Renal pelvis (tissue), 12 donors: ENCODE measurements at places on chromosomes 6 and 20. TPM values are rescaled to one million over a fixed set of nuclear protein-coding genes. Genes with fewer than 3 reads are reported as not detected.

The TRIM10 gene
- 0.52 TPM for polyA plus RNA-seq

The GSS gene
- polyA plus RNA-seq, result 58.0 TPM

The KCNK15 gene
- polyA plus RNA-seq, result 0.09 TPM

The CDSN gene
- 0.06 TPM for polyA plus RNA-seq

The GJA10 gene
- not detected for polyA plus RNA-seq

The CFAP61 gene
- 6.5 TPM for polyA plus RNA-seq

The GJA1 gene
- 51.7 TPM for polyA plus RNA-seq

The OXT gene
- 0.83 TPM for polyA plus RNA-seq

The FAM162B gene
- 5.6 TPM for polyA plus RNA-seq

The SIRPG gene
- polyA plus RNA-seq, result not detected

The CHRNA4 gene
- polyA plus RNA-seq, result 19.1 TPM

The PACSIN1 gene
- polyA plus RNA-seq, result 0.80 TPM

The SLC25A27 gene
- 59.1 TPM for polyA plus RNA-seq

The PRPH2 gene
- polyA plus RNA-seq, result 3.0 TPM

The DEFB124 gene
- polyA plus RNA-seq, result not detected

The MMP24 gene
- polyA plus RNA-seq, result 1.9 TPM

The MICB gene
- polyA plus RNA-seq, result 1.9 TPM

The GINS1 gene
- 18.1 TPM for polyA plus RNA-seq
